Stimulated activated CD4-positive, alpha-beta T cell treated with anti-CD3 and anti-CD28 coated beads, Interleukin-1b, Interleukin-23, amount 100 ng/mL, for 1 hour (primary cell): ENCODE measurements at places on chromosomes 1 and 21.
A peak's percentile ranks its signal among the peaks of the same experiment; 100 is the strongest.

GRCh38 chr1:12469990-12470389, 148.0 kb downstream of the DHRS3 start:
- DNase-seq, result no peak

GRCh38 chr1:85936057-85936456, 220.5 kb downstream of the COL24A1 start:
- DNase-seq, result no peak

- DNase-seq, result no peak
Observed at GRCh38 chr1:162930532-162930931, 69.6 kb upstream of the CCDC190 start.

- DNase-seq, result no peak
Observed at GRCh38 chr21:33189824-33190223, 39.9 kb upstream of the IFNAR2 start.

- DNase-seq, result peak; percentile 50
Observed at GRCh38 chr1:9721606-9722377, 70.3 kb downstream of the PIK3CD start.

DNA sequence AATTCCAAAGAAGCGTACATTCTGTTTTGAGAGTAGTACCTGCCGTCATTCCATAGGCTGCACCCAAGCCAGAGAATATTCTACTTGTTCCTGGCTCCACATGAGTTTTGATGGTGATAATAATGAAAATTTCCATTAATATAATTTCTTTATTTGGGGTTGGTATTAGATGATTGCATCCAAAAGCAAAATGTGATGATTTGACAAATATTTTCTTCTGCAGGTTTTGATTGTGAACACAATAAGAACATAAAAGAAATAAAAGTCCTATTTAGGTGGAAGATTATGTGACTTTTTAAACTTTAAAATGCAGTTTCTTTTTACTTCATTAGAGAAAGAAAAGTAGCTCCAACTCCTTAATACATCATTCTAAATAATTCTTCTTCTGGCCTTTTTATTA, 284.8 kb upstream of the FMN2 start:
- DNase-seq, result no peak

- no peak for DNase-seq
Observed at GRCh38 chr1:79259390-79260336, 253.1 kb upstream of the ADGRL4 start.

GRCh38 chr1:26234644-26235370, 807 bp downstream of the CEP85 start:
- DNase-seq, result no peak

- DNase-seq, result no peak
Observed at GRCh38 chr1:21734526-21734925, 48.4 kb downstream of the USP48 start.

DNA sequence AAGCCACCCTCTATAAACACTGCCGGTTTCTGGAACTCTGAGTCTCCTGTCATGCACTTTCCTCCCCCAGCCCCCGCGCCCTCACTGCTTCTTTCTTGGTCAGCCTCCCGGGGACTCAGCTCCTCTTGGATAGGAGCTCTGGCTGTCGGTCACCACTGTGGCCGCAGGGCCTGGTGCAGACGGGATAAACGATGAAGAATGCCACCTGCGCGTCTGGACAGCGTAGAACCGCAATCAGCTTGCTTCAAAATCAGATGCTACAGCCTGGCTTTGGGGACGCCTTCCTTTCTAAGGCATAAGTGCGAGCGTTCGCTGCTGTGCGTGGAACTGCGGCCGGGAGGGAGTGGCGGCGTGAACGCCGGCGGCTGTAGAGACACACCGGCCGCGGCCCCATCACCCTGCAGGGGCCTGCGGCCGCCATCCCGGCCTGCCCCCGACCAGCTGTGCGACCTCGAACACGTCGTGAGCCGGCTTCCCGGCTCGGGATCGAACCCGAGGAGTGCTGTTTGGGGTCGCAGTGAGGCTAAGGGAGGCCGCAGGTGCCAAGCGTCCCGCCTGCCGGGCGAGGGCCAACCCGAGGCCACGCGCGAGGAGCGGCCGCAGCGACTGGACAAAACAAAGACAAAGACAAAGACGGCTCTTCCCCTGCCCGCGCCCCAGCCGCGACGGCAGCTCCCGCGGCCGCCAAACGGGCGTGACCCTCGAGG, 688 bp downstream of the PTTG1IP start:
- DNase-seq, result no peak

DNA sequence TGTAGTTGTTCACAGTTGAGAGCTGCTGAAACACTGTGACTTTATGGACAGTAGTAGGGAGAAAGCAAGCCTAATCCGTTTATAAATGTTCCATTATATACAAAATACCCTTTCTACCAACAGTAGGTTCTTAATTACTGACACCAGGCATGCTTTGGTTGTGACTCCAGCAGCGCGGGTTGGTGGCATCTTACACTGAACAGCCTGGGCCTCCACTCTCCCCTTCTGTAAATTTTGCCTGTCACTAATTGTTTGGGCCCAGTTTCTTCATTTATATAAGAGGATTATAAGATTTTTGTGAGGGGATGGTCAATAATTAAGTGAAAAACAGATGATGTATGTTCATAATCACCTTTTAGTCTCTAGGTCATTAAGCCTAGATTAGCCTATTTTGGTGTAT, 58.2 kb downstream of the ITSN1 start:
- DNase-seq, result no peak

DNA sequence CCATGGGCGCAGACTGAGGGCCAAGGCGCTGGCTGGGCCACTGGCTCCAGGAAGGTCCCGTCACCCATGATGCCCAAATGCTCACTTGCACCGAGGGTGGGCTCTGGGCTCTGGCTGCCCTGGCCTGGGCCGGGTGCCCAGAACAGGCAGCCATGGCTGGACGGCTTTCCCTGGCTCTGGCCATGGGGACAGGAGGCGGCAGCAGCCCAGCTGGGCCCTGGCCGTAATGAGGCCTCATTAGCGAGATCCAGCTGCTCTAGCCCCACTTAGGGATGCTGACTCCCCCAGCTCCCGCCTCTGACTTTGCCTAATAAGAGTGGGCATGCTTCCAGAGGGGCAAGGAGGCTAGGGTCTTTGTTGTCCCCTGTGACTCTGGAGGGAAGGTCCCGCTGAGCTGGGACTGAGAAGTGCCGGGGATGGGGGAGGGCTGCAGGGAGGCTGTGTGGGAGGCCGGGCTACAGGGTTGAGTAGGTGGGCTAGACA, 11.8 kb downstream of the SLC6A9 start:
- DNase-seq, result no peak

GRCh38 chr21:43911015-43911934, 46.3 kb downstream of the AGPAT3 start:
- no peak for DNase-seq

DNA sequence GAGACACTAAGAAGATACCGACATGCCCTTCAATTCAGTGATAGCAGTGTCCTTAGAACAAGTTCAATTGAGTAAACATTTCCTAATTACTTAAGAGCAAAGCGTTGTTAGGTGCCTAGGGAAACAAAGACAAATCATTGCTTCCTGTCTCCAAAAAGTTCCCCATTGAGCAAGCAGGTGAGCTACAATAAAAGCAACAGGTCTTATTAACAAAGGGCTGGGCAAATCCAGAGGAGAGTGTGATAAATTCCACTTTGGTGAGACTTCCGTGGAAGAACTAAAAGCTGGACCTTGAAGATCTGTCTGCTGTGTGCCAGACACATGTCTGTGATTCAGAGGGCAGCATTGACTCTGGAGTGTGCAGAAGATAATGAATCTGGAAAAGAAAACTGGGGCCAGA, 1.9 kb upstream of the TUT4 start:
- DNase-seq, result no peak

DNA sequence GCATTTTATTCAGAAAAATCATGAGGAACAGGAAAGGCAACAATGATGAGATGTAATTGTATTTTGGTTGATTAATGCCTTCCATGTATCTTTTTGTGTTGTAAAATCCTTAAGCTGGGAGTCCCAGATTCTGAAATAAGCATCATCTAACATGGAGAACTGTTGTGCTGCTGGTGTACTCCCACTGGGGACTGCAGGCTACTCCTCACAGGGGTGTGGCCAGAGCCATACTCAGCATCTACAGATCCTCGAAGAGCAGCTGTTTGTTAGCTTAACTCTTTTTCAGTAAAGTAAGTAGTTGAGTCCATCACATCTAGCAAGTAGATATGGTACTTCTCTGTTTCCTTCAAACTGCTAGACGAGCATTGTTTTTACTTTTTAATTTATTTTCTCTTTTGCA, 358.0 kb downstream of the BRINP3 start:
- no peak for DNase-seq

GRCh38 chr1:210232511-210233215, at the start of gene SERTAD4:
TSS of gene SERTAD4 (plus strand) at chr1:210232796. CDS start at chr1:210237961, 5,165 bp downstream.
- no peak for DNase-seq

- DNase-seq, result no peak
Observed at GRCh38 chr1:232143315-232143886, 486.5 kb downstream of the SIPA1L2 start.

DNA sequence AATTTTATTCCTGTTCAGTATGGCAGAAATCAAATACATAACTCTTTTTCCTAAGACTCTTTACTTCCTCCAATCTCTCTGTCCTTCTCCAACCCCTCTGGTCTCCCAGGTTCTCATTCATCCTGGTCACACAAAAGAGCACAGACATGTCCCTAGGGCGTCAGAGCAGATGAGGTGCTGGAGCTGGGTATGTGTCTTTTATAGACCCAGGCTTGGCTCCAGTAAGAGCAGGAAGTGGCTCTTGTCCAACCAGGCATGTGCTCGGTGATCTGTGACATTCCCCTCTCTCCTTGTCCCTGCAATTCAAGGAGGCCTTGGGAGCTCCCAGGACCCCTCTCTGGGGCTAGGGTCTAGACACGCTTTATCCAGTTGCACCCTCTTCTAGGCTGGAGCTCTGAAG, 18.0 kb upstream of the LCE2D start:
- DNase-seq, result no peak

- DNase-seq, result no peak
Observed at GRCh38 chr1:62589321-62589720, 8.0 kb upstream of the ANGPTL3 start.

DNA sequence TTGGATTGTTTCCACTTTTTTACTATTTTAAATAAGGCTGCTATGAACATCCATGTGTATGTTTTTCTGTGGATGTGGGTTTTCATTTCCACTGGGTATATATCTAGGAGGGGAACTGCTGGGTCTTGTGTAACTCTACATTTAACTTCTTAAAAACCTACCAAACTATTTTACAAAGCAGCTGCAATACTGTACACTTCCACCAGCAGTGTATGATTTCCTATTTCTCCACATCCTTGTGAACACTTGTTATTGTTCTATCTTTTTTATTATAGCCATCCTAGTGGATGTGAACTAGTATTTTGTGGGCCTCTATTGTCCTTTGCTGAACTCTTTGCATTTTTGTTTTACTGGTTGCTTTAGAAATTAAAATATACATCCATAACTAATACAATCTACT, 33.4 kb downstream of the DIPK1A start:
- no peak for DNase-seq

DNA sequence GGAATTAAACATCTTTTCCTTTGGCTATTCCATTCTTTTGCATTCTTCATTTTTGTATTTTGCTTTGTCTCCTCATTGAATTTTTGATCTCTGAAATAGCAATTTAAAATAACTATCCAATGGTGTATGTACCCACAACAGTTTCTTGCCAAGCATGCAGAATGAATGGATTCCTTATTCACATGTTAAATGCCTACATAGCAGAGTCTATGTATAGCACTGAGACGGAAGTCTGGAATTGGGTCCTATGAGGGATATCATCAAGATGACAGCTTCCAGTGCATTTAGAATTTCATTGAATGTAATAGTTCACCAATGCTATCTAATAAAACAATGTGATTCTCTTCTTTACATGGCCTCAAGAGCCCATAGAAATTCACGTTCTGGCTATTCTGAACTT, 97.5 kb downstream of the MRPS6 start:
- no peak for DNase-seq

- DNase-seq, result no peak
Observed at GRCh38 chr1:238001818-238002217, 111.1 kb upstream of the ZP4 start.

GRCh38 chr1:71861022-71861421, 421.3 kb downstream of the NEGR1 start:
- DNase-seq, result no peak

DNA sequence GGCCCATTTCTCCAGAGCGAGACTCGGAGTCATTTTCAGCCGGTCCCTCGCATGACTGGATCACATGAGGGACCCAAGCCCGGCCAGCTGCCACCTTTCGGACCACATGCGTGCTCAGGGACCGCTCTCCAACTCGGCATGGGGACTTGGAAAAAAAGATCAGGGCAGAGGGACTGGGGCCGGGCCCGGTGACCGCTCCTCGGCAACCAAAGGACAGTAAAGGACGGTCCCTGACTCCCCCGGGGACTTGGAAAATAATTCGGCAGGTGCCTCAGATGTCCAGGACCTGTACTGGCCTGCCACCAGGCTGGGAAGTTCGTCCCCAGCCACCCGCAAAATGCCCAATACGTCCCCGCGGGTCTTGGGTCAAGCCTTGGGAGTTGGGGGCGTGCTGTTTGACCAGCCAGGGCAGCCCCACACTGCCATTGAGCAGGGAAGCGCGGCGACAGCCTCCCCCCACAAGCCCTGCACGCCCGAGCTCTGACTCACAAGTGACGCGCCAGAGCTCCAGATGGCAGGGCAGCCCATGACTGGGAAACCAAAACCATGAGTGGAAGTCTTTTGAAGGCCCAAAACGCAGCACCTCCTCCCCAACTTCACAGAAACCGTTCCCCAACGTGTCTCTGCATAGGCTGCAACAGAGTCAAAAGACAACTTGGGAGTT, 134.5 kb downstream of the LIPI start:
- DNase-seq, result no peak

- DNase-seq, result no peak
Observed at GRCh38 chr1:93758842-93759515, 77.3 kb upstream of the BCAR3 start.

DNA sequence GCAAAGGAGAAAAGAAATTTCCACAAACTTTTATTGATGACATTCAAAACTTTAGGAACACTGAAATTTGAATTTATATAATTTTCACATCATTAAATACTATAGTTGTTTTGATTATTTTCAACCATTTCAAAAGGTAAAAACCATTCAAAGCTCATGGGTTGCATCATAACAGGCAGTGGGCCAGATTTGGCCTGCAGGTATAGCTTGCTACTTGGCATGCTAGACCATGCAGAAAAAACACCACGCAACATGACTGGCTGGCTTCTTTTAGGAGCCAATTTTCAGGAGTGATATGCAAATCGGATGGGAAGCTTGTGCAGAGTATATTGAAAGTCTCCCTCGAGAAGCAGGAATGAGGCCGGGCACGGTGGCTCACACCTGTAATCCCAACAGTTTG, 144.8 kb downstream of the GLUL start:
- DNase-seq, result no peak

- no peak for DNase-seq
Observed at GRCh38 chr1:231861541-231862481, 235.2 kb downstream of the DISC1 start.

DNA sequence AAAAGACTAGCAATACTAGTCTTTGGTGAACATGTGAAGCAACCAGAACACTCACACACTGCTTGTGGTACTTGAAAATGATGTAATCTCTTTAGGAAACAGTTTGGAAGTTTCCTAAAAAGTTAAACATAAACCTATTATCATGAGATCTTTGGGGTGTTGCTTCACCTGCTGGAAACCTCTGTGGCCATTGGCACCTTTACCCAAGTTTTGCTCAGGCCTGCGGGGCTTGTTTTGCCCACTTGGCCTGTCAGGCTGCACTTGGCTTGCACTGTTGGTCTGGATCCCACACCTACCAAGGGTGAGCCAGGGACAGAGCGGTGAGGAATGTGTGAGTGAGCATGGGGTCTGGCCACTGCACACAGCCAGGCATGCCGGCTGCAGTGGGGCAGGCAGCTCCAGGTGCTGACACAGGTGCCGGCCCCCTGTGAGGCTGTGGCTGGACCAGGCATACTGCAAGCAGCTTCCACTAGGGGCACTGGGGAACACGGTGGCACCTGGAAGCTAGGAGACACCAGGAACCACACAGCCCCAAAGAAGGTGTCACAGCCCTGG, 14.4 kb upstream of the FNBP1L start:
- DNase-seq, result no peak
